KBM-7 (cell line): ENCODE measurements at places on chromosomes 3 and 15.

- DNase-seq, result no peak
These were observed 91.0 kb upstream of the SLC6A11 start for GRCh38 chr3:10725067-10725466.

DNA sequence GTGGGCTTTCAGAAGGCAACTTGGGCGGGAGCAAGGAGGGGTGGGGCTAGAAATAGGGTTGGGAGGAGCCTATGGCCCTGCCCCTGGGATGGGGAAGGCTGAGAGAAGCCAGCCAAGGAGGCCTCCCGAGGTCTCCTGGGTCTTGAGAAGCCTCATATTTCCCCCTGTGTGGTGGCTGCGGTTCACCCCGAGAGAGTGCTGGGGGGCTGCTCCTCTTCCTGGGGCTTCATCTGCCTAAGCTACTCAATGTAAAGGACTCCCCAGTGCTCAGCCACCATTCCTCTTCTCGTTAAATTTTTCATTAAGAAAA is 174.3 kb downstream of the SMAD6 start:
- DNase-seq, result no peak

GRCh38 chr3:105322570-105323273 is 44.0 kb upstream of the ALCAM start:
- DNase-seq, result no peak

- DNase-seq, result no peak
These were observed 23.1 kb upstream of the CDCP1 start for GRCh38 chr3:45169125-45169904.

DNA sequence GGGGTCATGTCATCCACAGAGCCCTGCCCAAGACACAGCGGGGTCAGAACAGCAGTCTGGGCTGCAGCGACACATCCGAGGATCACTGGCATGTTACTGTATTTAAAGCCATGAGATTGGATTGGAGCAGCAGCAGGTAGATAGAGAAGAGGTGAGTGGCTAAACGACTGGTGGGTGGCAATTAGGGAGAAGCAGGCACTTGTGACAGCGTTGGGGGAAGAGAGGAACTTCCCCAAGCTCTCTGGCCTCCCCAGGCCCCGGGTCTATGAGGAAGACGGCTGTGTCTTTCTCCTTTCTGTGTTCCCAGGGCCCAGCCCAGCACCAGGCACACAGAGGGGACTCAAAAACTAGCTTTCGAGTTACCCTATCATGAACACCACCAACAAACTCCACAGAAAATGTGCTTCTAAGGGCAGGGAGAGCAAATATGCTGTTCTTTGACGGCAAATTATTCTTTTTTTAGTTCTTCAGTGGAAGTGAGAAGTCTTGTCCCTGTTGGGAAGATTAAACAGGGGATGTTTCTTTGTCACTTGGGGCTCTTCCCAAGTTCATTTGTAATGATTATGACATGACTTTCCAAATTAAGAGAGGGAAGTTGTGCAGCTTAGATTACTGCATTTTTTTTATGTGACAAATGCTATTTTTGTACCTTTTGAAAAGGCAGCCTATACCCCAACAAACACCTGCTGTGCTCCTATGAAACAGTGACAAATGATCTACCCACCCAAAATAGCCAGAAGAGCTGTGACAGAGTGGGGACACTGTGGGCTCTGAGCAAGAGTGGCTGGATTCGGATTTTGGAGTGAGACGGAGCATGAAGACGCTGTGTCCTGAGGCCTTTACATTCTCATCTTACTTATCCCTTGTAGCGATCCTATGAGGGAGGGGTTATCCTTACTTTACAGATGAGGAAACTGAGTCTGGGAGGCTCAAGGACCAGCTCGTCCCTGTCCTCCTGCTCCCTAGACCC is 7.2 kb upstream of the SYNM start:
- no peak for DNase-seq

DNA sequence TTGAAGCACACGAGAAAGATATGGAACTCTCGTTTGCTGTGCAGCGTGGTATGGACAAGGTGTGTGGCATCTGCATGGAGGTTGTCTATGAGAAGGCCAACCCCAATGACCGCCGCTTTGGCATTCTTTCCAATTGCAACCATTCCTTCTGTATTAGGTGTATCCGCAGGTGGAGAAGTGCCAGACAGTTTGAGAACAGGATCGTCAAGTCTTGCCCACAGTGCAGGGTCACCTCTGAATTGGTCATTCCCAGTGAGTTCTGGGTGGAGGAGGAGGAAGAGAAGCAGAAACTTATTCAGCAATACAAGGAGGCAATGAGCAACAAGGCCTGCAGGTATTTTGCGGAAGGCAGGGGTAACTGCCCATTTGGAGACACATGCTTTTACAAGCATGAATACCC is 1.2 kb downstream of the MKRN3 start:
- DNase-seq, result no peak

GRCh38 chr3:87309601-87310000 is 33.2 kb upstream of the POU1F1 start:
- DNase-seq, result no peak

- no peak for DNase-seq
These were observed 172.0 kb downstream of the STT3B start for GRCh38 chr3:31704591-31705179.

DNA sequence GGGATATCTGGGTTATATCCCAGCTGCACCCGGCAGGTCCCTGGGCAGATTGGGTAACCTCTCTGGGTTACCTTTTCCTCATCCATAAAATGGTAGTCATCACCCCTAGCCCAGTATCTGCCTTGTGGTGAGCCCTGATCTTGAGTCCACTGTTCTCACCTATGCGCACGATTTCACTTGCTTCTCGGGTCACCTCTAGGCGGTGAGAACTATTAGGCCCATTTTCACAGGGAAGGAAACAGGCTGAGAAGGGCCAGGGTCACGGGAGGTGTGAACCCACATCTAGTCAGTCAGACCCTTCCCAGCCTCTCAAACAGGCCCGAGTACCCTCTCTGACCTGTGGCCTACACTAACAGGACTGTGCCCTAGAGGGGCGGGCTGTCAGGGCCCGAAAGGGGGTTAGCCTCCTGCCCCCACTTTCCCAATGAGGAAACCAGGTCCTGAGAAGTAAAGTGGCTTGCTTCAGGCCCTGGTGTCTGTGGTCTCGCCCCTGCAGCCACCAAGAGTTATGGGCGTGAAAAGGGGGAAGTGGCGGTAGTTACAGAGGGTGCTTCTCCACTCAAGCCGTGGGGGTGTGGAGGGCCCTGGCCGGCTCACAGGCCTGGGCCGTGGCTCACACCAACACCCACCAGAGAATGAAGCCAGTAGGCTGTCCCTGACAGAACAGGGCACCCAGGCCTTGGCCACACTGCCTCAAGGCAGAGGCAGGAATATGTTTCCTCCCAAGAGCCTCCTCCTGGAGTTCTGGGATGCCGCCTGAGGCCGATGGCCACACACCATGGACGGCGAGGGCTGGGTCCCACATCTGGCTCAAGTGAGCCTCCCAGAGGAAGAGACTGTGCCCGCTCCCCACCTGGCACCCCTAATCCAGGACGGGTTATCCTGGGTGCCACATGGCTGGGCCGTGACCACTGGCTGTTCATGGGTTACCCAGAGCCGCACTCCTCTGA is 19.5 kb downstream of the PSTPIP1 start:
- peak; percentile 84 for DNase-seq

DNA sequence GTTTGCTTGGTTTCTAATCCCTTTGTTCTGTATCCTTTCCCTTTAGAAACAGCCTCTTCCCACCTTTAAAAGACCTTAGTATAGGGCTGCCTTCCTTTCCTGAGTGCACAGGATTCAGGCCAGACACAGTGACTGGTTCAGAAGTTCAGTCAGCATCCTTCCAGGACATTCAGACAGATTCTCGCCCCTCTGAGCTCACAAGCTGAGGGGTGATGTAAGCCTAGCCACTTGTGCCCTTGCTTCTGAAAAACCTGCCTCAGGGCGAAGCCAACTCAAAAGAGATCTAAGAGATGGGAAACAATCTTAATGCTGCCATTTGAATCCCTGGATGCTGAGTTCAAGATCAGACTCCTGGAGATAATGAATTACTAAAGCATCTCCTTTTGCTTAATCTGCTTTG is 6.7 kb upstream of the NSMCE3 start:
- no peak for DNase-seq

DNA sequence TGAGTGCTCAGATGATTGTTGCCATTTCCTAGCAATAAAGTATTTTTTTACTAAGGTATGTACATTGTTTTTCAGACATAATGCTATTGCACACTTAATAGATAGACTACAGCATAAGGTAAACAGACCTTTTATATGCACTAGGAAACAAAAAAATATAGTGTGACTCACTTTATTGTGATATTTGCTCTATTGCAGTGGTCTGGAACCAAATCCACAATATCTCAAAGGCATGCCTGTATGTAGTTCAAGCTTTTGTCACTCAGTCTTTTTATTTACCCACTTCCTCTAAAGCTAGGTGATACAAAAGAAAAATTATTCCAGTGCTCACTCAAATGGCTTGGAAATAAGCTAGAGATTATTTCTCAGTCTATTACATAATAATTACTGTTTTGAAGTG is 209.9 kb upstream of the VEPH1 start:
- DNase-seq, result no peak

DNA sequence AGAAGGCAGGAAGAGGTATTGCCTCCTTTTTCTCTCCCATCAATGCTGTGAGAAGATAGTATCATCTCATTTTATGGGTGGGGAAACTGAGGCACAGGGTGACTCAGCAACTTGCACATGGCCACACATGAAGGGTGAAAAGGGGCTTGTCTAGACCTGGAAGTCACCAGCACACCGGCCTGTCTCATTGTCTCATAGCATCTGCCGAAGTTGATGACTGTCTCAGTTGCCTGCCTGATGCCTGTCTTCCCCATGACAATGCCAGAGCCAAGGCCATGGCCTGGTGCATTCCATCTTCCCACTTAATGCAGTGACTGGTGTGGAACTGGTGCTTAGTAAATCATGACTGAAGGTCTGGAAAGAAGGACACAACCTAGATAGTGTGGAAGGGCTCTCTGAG is 27.9 kb upstream of the PRR23E start:
- no peak for DNase-seq

DNA sequence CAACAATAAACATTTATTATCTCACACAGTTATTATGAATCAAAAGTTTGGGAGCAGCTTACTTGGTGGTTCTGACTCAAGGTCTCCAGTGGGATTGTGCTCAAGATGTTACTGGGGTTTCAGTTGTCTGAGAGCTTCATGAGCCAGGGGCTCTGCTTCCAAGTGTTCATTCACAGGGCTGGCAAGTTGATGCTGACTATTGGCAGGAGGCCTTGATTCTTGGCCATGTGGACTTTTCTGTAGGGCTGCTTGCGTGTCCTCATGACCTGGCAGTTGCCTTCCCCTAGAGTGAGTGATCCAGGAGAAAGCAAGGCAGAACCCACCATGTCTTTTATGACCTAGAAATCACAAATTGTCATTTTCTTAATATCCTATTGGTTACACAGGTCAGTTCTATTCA is 87.2 kb upstream of the TNFAIP8L3 start:
- no peak for DNase-seq

DNA sequence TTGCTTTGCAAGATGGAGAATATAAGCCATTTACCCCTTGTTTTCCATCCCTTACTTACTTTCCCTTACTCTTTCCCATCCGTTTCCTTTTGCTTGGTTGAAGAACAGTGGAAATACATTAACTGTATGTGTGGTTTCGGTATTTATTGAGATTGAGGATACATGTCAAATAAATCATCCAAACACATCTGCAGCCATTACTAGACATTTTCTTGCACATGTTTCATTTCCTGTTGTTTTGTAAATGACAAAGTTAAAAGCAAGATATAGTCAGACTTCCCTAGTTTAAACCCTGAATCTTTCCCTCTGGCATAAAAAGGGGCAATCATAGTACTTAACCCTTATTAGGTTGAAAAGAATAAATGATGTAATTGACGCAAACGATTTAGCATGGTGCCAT is 82.1 kb upstream of the BCHE start:
- no peak for DNase-seq

DNA sequence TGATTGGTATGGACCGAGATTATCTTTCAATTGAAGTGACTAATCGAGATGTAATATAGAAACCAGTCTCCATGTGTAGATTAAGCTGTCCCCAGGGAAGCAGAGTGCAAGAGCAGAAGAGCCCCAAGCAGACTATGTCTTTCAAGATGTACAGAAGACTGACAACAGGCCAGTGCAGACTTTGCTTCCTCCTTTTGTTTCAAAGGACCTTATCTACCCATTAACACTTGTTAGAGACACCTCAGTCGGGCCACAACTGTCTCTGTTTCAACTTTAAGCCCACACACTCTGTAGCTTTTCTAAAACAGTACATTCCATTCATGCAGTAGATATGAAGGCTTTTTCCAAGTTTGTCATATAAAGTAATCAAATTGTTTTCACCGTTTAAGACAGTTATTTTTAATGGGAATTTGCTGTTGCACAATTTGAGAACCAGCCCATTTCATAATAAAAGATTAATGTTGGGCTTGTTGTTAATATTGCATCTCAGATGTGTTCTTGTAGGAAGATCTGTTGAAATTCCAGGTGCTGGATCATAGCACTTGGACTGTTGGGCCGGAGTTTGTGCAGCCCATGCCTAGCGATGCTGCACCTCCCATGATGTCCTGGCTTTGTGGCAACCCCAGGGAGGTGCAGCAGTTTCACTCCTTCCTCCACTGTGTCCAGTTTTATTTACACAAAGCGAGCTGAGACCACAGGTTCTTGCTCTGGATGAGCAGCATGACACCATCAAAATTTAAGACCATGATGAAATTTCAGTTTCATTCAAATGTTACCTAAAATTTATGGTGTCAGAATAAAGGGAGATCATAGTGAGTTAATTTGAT is 12.4 kb downstream of the GORASP1 start:
- no peak for DNase-seq

DNA sequence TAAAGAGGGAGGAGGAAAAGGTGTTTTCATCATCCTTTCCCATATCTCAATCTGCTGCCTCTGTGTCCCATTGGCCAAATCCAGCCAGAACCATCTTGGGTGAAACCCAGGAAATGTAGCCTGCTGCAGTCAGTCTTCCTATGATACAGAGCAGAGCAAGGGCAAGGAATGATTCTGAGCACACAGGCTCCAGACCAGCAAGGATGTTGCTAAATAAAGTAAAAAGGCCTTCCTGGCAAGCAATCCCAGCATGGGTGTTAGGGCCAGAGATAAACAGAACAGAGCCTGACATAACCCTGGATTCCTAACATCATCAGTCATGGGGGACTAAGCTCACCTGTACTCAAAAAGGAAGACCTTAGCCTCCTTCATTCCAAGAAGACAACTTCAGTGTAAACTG is 90.7 kb upstream of the AGTR1 start:
- DNase-seq, result no peak

DNA sequence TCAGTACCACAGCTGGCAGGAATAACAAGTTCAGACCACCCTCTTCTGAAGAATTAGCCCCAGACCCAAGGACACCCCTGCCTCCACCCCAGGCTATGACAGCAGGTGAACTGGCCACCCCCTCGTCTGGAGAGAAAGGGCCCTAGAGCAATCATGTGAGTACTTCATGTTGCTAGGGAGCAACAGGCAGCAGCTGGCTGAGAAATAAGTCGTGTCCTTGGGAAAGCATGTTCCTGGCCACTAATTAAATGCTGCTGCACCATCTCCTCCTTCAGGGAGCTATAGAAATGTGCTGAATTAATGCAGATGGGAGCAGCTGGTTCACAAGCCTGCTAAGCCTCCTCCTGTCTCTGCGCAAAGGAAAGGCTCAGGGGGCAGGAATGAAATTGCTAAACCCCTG is 31.5 kb downstream of the MRPS11 start:
- DNase-seq, result no peak
